ENCODE measurements at places on chromosomes 2 and 18. TPM values are rescaled to one million over a fixed set of nuclear protein-coding genes. Genes with fewer than 3 reads are reported as not detected.
A peak's percentile ranks its signal among the peaks of the same experiment; 100 is the strongest.

- DNase-seq: peak; percentile 72
Measured at GRCh38 chr18:13112982-13113381, 105.6 kb upstream of the LDLRAD4 start.

The NT5C1B gene
- not detected for total RNA-seq

DNA sequence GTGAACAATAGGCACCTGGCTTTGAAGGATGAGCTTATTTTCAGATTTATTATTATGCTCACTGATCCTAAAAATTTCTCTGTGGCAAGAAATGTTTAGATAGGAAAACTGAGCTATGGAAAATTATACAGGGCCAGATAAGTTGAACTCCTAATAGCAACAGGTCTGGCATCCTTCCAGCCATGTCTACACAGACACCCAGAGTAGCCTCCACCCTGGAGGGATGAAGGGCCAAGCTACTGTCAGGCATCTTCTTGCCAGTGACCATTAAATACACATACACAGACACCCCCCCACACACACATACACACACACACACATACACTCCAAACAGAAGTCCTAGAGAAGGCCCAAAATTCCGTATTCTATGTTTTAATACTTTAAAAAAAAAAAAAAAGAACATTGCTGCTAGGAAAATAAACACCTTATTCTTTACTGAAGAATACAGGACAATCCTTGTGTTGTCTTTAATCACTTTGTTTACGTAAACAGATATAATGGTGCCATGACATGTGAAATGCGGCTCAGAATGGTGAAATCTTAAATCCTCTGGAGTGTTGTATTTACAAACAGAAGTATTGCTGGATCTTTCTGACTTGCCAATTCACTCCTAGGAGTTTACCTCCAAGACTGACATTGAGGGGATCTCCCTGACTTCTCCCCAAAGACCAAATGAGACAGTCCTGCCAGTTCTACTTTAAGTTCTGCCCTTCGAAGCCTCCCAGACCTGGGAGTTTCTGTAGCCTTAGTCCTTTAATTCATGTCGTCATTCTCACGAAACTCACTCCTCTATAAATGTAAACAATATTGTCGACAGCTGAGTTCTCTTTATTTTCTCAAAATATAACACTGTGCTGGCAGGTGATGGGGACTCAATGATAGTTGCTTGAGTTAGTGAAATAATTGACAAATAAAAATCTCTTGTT lies 163.1 kb downstream of the ANTXR1 start:
- DNase-seq: no peak

DNA sequence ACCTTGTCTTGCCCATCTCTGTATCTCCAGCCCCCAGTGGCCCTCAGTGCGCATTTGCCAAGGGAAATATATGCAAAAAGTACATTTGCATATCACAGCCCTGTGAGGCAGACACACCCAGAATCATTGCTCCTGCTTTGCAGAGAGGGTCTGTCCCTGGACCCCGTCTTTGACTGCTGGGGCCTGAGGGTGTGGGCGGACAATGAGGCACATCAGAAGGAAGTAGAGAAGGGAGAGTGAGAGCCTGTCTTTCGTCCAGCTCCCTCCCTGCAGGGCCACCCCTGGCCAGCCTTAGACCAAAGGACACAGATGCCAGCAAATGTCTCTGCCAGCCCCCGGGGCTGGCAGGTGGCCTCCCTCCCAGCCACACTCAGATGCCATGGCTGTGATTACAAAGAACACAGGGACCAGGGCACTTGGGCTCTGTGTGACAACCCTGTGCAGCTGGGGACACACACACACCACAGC lies 516.2 kb upstream of the MYT1L start:
- no peak for DNase-seq

DNA sequence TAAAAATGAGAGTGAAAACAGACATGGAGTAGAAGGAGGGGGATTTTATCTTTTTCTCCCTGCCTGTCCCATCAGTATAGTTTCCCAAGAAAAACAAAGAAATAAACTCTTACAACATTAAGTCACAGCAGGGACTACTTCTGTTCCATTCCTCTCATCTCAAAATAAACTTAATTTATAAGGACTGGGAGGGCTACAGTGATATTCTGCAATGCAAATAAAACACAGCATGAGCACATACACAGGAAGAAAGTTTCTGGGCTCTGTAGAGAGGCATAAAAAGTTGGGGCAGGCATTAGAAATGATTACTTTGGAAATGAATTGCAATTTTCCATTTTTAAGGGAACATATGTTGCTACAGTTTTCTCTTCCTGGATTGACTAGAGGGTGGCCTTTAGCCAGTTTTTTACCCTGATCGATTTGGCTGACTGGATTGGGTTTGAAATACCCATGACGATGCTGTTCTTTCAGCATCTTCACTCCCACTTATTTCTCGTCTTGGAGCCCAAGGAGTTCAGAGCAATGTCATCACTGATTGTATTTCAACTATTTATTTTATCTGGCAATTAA lies 157.1 kb downstream of the ACTR3 start:
- no peak for DNase-seq

The RHBDD1 gene
- total RNA-seq: 32.0 TPM

The ZBTB7C gene
- 13.0 TPM for total RNA-seq

- DNase-seq: no peak
Measured at GRCh38 chr18:9814431-9814830, 71.3 kb upstream of the TXNDC2 start.

DNA sequence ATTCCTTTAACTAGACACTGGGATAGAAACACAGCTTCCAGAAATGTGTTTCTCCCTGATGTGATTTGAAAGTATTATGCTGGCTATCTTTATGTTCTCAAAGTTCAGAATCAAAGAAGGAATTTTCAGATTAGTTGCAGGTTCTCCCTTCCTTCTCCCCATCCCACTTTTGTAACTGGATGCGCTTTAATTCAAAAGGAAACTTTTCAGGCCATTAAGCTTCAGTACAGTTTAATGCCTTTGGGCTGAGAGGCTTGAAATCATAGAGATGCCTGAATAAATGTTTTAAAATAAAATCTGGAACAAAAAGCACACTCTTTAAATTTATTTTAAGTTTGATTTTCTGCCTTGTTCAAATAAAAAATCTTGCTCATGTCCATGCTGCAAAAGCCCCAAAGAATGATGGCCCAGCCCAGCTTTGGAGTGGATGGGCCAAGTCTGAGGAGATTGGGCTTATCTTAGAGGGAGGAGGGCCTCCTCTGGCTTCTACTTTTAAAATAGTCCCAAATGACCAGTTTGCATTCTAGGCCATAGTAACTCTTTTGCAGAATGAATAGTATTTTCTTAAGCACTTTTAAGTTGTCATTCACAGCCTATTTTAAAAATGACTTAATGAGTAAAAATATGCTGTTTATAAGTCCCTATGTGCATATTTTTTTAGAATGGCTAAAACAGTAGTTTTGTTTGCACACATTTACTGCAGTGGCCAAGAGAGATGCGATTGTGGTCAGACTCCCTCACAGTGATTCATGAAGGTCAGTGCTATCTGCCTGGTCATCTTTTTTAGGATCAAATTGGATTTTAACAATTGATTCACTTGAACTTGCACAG lies 129.2 kb downstream of the MTX2 start:
- no peak for DNase-seq

The CDH20 gene
- total RNA-seq: 1.6 TPM

GRCh38 chr2:207720517-207721187 lies 9.2 kb downstream of the CCNYL1 start:
- no peak for DNase-seq

The VWC2L gene
- total RNA-seq: 0.17 TPM

DNA sequence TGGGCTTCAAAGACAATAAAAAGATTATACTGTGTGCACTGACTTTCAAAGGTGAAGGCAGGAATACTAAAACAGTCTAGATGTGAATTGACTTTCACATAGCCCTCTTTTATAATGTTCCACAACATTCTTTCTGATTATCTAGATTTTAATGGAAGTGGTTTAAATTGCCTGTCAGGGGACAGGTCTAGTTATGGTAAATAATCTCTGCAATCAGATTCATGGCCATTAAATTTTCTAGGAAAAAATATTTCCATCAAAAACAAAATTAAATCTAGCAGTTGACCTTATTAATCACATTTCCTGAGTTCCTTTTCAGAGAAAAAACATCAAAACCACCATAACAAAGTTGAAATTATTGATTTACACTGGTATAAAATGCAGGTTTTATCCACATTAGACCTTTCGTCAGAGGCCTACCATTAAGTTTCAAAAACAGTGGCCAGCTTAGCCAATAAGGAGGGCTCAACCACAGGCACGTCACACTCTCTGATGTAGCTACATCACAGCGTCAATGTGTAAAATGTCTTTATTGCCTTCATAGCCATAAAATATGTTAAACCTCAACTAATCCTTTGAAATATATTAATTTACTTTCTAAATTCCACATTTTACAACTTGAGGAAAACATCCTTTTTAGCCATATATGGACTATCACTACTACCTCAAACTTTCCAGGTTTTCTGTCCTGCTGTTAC lies 79.4 kb downstream of the NOL10 start:
- no peak for DNase-seq

The PIKFYVE gene
- 21.9 TPM for total RNA-seq

The SULT6B1 gene
- total RNA-seq: not detected

- DNase-seq: no peak
Measured at GRCh38 chr2:27965841-27966240, 75.3 kb downstream of the BABAM2 start.

DNA sequence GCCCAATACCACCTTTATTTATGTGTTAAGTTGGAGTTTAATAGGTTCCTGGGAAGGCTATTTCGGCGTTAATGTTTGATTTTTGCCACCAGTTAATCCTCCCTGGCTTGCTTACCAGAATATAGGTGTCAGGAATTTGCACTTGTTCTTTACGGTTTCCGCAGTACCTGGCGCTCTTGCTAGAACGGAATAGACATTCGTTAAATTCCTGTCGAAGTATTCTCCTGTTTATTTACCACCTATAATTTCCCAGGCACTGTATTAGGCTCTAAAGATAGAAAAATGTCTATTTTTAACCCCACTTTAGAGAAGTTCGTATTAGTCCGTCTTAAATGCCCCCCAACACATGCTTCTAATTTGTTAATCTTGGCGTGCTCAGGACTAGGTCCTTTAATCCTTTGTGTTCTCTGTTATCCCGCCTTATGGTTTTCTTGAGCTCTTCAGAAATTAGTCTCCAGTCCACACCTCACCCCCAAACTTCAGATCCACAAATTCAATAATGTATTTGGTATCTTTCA lies 575 bp downstream of the CCDC150 start:
- DNase-seq: no peak

GRCh38 chr2:161947406-161947805 lies 126.6 kb downstream of the DPP4 start:
- DNase-seq: no peak

DNA sequence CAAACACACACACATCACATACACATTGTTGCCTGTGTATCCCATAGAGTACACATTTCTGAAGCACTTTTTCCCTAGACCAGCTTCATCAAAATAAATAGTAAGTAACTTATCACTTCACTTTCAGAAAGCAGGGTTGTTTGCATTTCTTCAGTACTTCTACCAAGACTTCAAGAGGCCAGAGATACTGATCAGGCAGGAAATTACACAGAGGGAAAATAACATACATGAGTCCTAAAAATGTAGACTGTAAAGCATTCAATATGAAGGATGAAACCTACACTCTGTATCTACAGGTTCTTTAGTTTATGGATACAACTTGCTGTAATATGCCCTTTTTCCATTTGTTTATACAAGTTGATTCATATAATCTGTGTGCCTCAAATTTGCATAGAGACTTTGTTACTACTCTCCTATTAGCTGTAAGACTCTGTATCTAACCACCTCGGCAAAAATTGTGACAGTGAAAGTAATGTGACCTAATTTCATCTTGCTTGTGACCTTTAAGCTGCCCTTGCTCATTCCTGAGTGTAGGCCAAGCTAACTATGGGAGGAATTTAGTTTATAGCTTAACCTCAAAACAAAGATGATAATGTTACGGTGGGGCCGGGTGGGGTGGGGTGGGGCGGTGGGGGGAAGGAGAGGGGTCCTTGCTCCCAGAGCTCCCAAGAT lies 228.9 kb upstream of the SPOPL start:
- no peak for DNase-seq

DNA sequence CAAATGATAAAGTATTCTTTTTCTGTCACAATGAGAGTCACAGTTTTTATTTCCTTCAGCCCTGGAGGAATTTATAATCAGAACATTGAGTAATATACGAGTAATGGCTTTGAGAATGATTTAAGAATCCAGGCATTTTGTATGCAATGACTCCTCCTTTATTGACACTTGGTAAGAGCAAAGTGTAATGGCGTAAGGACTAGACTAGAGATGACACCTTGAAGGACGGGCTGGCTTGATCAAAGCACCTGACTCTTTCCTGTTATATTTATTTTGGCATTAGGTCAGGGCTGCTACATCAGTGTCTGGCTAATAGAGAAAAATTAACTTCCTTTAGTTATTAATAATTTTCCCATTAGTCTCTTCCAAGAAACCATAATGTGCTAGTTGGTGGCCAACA lies 482.4 kb upstream of the GCFC2 start:
- DNase-seq: no peak

GRCh38 chr18:8247700-8248099 lies 361.5 kb upstream of the RAB12 start:
- no peak for DNase-seq

DNA sequence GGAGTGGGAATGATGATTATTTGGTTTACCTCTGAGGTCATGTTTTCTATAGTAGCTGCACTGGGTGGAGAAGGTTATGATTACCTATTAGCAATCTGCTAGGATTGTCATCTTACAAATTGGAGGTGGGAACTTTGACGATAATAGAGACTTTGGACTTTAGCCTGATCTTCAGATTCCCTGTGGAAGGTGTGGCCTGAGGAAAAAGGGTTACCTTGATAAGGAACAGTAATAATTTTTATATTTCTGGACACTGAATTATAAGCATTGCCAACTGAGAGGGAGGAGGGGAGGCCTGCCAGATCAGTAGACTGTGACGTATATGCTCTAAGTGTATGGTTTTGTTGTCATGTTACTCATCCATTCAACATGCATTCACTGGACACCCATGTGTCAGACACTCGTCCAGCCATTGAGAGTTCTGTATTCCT lies 183.4 kb upstream of the FOSL2 start:
- DNase-seq: no peak

DNA sequence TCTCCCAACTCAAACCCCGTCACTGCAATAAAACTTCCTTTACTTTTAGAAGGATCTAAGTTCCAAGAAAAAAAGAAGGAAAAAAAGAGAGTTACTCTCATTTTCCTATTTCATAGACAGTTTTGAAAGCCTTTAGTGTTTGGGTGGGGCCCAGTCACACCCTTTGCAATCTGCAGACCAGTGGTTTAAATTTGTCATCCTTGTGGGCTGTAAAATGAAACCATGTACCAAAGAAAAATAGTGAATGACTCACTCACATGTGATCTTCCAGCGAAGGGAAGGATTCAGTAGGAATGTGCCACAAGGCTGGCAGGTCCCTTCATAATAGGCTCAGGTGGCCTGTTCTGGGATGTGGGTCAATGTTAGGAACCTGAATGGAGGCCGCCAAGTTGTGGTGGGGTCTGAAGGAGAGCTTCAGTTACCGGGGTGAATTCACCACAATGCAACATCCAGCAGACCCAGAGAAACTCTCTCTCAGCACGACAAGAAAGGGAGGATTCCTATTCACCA lies 28.3 kb downstream of the ANXA4 start:
- no peak for DNase-seq

DNA sequence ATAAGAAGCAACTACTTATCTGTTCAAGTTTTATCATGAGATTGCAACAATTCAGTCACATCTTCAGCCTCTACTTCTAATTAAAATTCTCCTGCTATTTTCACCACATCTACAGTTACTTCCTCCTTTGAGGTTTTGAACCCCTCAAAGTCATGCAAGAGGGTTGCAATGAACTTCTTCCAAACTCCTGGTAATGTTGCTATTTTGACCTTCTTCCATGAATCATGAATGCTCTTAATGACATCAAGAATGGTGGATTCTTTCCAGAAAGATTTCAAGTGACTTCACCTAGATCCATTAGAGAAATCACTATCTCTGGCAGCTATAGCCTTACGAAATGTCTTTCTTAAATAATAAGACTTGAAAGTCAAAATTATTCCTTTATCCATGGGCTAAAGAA lies 1052.8 kb upstream of the NRXN1 start:
- DNase-seq: no peak
